ENCODE measurements at places on chromosomes 6 and 20.

GRCh38 chr20:9375221-9375681 lies 139.1 kb upstream of the LAMP5 start:
- no peak for DNase-seq
- H3K4me1 ChIP-seq, result peaks cover 58% of the 10 kb centered on the region
- no peaks in the 10 kb centered on the region for H3K36me3 ChIP-seq
- no peaks in the 10 kb centered on the region for H3K27me3 ChIP-seq

DNA sequence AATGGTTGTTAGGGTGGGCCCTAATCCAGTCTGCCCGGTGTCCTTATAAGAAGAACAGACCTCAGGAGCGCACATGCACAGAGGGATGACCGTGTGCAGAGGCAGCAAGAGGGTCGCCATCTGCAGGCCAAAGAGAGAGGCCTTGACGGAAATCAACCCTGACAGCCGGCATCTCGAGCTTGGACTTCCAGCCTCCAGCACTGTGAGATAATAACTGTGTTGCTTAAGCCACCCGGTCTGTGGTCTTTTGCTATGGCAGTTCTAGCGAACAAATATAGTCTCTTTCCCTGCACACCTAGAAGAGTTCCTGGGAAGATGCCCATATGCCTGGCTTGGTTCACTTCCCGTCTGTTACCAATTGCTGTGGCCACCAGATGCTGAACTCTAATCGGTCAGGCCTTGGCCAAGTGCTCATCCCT lies 35.3 kb upstream of the PTGIS start:
- no peaks in the 10 kb centered on the region for H3K36me3 ChIP-seq
- H3K4me3 ChIP-seq, result no peak overlapping the region
- DNase-seq, result peak; percentile 47
- H3K4me1 ChIP-seq, result no peaks in the 10 kb centered on the region
- no peak overlapping the region for H3K27ac ChIP-seq

- H3K4me1 ChIP-seq, result peaks cover 54% of the 10 kb centered on the region
- H3K27me3 ChIP-seq, result no peaks in the 10 kb centered on the region
- no peaks in the 10 kb centered on the region for H3K36me3 ChIP-seq
- DNase-seq, result no peak
- H3K4me3 ChIP-seq, result no peak overlapping the region
- H3K27ac ChIP-seq, result no peak overlapping the region
These were observed 212.2 kb downstream of the TBC1D7 start for GRCh38 chr6:13116155-13116554.

DNA sequence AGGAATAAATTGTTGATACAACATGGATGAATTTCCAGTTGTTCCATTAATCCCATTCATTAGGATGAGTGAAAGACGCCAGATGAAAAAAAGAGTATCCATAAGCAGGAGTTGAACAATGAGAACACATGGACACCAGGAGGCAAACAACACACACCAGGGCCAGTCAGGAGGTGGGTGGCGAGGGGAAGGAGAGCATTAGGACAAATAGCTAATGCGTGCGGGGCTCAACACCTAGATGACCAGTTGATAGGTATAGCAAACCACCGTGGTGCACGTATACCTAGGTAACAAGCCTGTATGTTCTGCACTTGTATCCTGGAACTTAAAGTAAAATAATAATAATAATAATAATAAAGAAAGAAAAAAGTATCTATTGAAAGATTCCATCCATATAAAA lies 11.1 kb downstream of the PCED1A start:
- no peak overlapping the region for H3K27ac ChIP-seq
- peaks cover 43% of the 10 kb centered on the region for H3K27me3 ChIP-seq
- no peak overlapping the region for H3K4me3 ChIP-seq
- no peaks in the 10 kb centered on the region for H3K36me3 ChIP-seq
- no peaks in the 10 kb centered on the region for H3K4me1 ChIP-seq

DNA sequence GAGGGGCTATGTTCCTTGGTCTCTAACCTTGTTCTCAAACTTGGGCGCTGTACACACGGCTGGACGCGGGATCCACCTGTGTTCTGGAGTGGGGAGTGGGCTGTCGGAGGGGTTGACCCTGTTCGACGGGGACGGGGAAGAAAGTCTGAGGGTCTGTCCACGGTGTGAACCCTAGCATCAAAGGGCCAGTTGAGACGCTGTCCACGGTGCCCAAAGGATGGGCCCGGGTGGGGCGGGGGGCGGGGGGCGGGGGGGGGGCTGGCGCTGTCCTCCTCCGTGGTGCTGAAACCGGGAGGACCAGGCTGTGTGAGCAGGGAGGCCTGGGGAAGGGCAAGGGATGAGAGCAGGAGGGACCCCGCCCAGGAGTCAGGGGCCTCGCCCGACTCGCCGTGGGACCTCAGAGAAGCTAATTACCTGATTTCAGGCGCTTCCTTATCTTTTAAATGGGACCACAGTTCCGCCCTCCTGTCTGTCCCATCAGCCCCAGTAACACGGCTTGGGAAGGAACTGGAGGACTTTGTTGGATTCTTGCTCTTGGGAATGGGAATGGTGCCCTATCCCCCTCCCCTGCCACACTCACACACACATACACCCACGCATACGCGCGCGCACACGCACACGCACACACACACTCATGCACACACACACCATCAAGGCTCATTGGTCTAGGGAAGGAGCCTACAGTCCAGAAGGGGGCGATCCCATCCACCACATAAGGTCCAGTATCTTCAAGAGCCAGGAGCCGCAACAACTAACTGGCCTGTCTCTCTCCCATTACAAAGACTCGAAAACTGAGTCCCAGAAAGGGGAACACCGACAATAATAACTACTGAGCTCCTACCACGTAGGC lies 1.0 kb upstream of the VSTM2L start:
- H3K4me3 ChIP-seq, result peak overlapping the region; percentile 82
- peak; percentile 49 for DNase-seq
- H3K27ac ChIP-seq, result no peak overlapping the region
- peaks cover 26% of the 10 kb centered on the region for H3K27me3 ChIP-seq
- H3K36me3 ChIP-seq, result no peaks in the 10 kb centered on the region
- H3K4me1 ChIP-seq, result peaks cover 28% of the 10 kb centered on the region

DNA sequence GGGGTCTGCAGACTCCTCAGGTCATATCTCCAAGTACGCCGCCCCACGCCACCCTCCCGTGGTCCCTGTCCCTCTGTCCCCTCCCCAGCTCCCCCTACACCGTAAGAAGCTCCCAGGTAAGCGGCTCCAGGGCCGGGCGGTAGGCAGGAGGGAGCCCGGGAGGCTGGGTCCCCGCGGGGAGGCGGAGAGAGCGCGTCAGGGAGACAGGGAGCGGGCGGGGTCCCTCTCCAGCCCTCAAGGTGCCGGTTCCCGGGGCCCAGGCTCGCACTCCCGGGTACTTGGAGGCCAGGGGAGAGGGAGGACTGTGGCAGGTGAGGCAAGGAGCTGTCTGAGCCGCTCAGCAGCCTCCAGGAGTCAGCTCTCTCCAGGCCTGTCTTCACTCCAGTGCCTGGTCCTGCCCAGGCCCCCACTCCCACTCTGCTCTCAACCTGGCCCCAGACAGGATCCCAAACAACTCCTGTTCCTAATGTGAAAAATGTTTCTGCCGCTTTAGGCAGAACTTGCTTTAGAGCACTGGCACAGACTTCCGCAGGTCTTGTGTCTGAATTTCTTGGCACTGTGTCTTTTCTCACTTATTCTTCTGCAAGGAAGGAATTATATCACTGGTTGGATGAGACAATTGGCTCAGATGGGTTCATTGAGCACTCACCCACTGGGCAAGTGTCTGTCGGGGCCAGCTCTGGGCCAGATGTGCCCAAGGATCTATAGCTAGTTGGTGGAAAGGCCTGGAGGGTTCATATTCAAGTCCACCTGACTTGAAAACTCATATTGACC lies 36.6 kb downstream of the HLA-G start:
- peaks cover 76% of the 10 kb centered on the region for H3K27me3 ChIP-seq
- DNase-seq, result peak; percentile 38
- H3K4me3 ChIP-seq, result peak overlapping the region; percentile 37
- H3K36me3 ChIP-seq, result no peaks in the 10 kb centered on the region

DNA sequence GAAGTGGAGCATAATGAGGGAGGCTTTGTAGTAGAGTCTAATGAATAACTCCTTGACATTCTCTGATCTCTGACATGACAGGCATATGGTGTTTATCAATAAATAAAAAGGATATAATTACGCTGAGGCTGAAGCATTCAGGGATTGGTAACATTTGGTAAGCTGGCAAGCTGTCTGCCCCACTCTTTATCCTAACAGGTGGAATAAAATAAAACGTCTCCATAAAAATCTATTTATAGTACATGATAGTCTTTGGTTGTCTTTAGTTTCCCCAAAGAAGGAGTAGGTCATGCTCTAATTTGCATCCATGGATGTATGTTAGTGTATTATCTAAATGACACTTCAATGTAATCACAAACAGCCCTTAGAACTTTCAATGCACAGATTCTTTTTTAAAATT lies 30.9 kb upstream of the RBM24 start:
- no peaks in the 10 kb centered on the region for H3K36me3 ChIP-seq
- H3K4me1 ChIP-seq, result no peaks in the 10 kb centered on the region
- H3K27ac ChIP-seq, result no peak overlapping the region
- no peaks in the 10 kb centered on the region for H3K27me3 ChIP-seq
- H3K4me3 ChIP-seq, result no peak overlapping the region

DNA sequence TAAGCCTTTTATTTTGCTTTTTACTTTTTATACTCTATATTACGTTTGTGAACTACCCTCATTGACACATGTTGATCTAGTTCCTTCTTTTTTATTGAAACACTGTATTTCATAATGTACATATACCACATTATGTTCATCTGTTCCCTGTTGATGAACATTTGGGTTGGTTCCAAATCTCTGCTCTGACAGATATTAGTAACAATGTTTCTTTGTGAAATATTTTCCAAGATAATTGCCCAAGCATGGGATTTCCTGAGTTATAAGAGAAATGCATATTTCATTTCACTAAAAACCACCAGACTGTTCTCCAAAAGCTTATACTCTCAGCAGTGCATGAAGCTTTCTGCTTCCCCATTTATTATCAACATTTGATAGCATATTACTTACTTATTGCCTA lies 44.2 kb upstream of the TNFRSF21 start:
- peaks cover 14% of the 10 kb centered on the region for H3K27me3 ChIP-seq
- no peak for DNase-seq
- no peak overlapping the region for H3K4me3 ChIP-seq
- H3K27ac ChIP-seq, result no peak overlapping the region
- peaks cover 19% of the 10 kb centered on the region for H3K4me1 ChIP-seq
- H3K36me3 ChIP-seq, result no peaks in the 10 kb centered on the region

GRCh38 chr6:64023693-64024092 lies 388.1 kb downstream of the PHF3 start:
- no peak for DNase-seq
- peaks cover 25% of the 10 kb centered on the region for H3K27me3 ChIP-seq
- H3K27ac ChIP-seq, result no peak overlapping the region
- peaks cover 29% of the 10 kb centered on the region for H3K36me3 ChIP-seq

DNA sequence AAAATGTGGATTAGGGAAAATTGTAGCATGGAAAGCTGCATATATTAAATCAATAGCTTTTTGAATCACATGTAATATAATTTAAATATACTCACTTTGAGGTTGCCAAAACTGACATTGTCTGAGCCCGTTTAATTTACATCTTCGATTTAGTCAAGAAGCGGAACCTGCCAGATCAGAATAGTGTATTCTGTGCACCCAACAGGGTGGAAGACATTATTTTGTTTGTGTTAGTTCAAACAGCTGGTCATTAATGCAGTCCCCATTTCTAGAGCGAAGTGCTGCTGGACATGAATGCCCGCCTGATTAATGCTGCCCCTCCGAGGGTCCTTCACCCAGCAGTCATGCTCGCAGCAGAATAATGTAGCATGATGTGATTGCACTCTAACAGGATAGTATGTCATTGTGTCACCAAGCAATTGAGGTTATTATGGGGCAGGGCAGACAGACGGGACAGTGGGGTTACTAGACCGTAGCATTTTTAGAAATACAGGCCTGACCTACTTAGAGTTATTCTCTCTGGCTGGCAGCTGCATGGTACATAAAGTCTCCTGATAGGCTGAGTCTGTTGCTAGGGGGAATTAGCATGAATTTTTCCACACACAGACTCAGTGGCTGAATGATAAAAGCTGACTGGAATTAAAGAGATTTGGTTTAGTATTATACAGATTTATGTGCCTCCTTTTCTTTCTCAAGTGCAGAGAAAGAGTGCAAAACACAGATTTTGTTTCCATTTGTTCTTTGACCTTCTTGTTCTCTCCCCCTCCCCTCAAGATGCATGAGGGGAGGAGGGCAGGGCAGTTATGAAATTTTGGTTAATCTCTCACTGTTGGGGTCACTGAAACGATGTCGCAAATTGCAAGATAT lies 147.1 kb downstream of the PRL start:
- H3K27ac ChIP-seq, result peak overlapping the region; percentile 80
- H3K4me1 ChIP-seq, result peaks cover 60% of the 10 kb centered on the region
- no peak for DNase-seq
- no peaks in the 10 kb centered on the region for H3K27me3 ChIP-seq
- H3K36me3 ChIP-seq, result no peaks in the 10 kb centered on the region
- no peak overlapping the region for H3K4me3 ChIP-seq

DNA sequence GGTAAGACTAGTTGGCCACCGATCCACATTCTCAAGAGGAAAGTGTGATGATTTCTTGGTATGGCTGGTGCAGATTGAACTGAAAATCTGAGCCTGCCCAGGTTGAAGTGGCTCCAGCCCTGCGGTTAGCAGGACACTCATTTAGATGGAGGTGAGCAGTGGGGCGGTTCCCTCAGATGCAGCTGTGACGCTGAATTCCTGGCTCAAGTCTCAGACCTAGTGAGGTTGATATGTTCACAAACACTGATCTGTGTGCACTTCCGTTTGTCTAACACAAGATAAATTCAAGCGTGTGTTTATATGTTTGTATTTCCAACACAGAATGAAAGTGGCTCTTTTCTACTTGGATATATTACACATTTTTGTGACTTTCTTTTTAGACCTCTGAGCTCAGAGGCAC lies 83.4 kb upstream of the FRMD1 start:
- no peak overlapping the region for H3K27ac ChIP-seq
- H3K4me1 ChIP-seq, result peaks cover 34% of the 10 kb centered on the region
- no peak overlapping the region for H3K4me3 ChIP-seq

- no peaks in the 10 kb centered on the region for H3K27me3 ChIP-seq
- H3K4me3 ChIP-seq, result no peak overlapping the region
- no peaks in the 10 kb centered on the region for H3K36me3 ChIP-seq
- DNase-seq, result no peak
- H3K4me1 ChIP-seq, result no peaks in the 10 kb centered on the region
These were observed 135.8 kb downstream of the SLC35F1 start for GRCh38 chr6:118042855-118043254.

- no peak for DNase-seq
- H3K4me1 ChIP-seq, result peaks cover 8% of the 10 kb centered on the region
- H3K27ac ChIP-seq, result no peak overlapping the region
- peaks cover 5% of the 10 kb centered on the region for H3K36me3 ChIP-seq
These were observed 16.1 kb upstream of the SAMHD1 start for GRCh38 chr20:36967636-36968035.

Measured in WTC11 (cell line).